ENCODE measurements at places on chromosomes 12 and 14. TPM values are rescaled to one million over a fixed set of nuclear protein-coding genes. Genes with fewer than 3 reads are reported as not detected.

The CIROP gene
- not detected for total RNA-seq

GRCh38 chr12:119674560-119674959 is 6.6 kb downstream of the PRKAB1 start:
- H3K27ac ChIP-seq, result peak overlapping the region; percentile 19
- H3K36me3 ChIP-seq, result peaks cover 57% of the 10 kb centered on the region
- no peaks in the 10 kb centered on the region for H3K4me1 ChIP-seq
- no peak for DNase-seq
- H3K4me3 ChIP-seq, result no peak overlapping the region
- no peaks in the 10 kb centered on the region for H3K27me3 ChIP-seq

The CCNB1IP1 gene
- 47.7 TPM for total RNA-seq

- no peaks in the 10 kb centered on the region for H3K27me3 ChIP-seq
- no peak for DNase-seq
- H3K36me3 ChIP-seq, result no peaks in the 10 kb centered on the region
- H3K4me1 ChIP-seq, result peaks cover 47% of the 10 kb centered on the region
- peak overlapping the region; percentile 77 for H3K4me3 ChIP-seq
Measured at GRCh38 chr12:103965255-103965589, 450 bp upstream of the TDG start.

DNA sequence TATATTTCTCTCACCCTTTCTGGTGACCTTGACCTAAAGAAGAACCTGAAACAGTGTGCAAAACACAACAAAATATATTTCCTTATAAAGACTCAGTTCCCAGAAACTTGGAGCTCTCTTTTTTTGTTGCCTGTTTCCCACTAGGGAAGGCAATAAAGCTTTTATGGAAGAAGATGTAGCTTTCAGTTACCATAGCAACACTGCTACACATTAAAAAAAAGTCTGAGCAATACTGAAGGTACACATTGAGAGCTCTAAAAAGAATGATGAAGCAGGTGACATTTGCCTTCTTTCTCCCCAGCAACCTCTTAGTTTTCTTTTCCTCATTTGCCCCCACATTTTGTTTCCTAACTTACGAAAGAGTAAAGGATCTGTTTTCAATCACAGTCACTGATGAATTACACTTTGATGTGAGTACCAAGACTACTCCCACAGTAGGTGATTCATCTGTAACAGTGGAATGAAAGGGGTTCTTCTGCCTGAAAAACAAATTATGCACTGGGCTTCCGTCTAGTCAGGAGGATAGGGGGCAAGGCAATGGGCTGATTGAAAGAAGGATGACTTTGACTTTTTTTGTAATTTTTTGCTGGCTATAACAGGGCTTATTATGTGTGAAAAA is 1.1 kb upstream of the CATSPERB start:
- DNase-seq, result no peak
- no peak overlapping the region for H3K4me3 ChIP-seq
- no peaks in the 10 kb centered on the region for H3K36me3 ChIP-seq
- H3K4me1 ChIP-seq, result no peaks in the 10 kb centered on the region
- no peak overlapping the region for H3K27ac ChIP-seq
